ENCODE measurements at places on chromosomes 6 and 20.

DNA sequence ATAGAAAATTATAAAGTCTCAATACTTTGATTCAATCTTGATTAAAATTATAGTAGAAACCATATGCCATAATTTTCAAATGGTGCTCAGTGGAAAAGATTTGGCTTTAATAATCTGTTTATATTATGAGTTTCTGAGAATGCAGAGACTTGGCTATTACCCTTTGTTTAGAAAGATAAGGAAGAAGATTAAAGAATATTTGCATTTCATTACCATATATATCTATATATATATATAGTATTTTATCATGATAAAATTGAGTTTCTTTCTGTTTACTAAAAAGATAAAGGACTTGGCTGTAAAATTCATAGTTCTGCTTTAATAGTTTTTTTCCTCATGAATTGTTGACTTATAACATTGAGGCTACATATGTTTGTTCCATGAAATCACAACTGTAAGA lies 679.3 kb upstream of the MAP3K7 start:
- no peak for DNase-seq

DNA sequence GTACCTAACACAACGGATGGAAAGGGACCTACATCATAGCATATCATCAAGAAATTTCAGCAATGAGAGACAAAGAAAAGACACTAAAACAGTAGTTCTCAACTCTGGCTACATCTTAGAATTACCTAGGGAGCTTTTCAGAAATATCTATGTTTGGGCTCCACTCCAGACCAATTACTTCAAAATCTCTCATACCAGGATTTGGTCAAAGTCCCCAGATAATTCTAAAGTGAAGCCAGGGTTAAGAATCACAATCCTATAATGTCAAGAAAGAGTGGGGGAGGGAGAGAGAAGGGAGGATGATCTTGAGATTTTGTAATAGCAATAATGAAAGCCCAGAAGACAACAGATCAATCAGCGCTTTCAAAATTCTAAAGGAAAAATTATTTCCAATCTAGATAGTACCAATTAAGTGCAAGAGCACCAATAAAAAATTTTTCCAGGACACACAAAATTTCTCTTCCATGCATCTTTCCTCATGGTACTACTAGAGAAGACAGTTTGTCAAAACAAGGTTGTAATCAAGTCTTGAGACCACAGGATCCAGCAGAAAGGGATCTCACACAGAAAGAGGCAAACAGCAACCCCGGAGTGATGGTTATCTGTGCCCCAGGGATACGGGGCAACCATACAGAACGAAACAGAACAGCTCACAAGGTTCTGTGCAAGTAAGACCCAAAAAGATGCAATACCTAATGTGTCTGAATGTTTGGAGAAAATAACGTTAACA lies 152.9 kb upstream of the DST start:
- no peak for DNase-seq

DNA sequence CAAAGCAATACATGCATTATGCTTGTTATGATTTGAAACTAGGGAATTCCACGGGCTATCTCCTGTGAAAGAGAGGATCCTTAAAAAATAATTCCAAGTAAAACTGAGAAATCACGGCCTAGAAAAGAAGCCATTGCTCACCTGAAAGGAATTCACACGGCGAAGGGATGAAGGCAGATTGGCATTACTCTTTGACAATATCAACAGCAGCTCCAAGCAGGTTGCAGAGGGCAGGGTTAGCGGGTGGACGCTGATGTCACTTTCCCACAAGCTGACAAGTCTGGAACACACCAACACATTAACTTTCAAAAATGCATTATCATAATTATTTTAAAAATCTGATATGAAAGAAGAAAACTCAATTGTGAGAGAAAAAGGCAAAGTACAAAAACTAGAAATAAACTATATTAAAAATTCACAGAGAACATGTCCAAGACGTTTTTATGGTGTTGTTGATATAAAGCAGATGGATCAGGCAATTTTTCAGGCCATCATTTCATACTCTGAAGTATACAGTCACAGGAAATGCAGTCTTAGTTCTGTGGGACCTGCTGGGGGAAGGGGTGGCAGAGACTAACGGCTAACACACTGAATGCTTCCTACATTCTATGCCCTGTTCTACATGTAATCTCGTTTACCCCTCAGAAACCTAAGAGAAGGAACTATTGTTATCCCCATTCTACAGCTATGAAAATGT lies 108.3 kb downstream of the UBE3D start:
- no peak for DNase-seq

- DNase-seq: no peak
These were observed 50.9 kb downstream of the KLHL31 start for GRCh38 chr6:53614676-53615075.

DNA sequence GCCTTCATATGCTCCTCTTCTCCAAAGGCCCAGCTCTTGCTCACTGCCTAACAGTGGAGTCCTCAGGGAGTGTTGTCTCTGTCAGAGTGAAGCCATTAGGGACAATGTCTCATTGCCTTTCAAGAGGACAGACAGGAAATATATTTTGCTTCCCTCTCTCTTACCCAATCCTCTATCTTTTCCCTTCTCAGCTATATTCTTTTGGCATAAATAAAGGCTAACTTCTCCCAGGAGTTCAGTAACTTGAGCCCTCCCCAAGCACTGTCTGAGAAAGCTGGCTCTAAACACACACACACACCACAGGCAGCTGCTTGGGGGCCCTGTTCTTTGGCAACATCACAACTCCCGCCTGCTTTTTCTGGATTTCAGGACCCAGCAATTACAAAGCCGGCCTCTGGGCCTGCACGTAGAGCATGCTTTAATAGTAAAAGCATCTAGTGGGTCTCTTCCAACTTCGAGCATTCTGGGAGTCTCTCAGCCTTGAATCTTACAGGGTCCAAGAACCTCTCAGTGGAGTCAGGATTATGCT lies 34.7 kb upstream of the LAMA4 start:
- no peak for DNase-seq

DNA sequence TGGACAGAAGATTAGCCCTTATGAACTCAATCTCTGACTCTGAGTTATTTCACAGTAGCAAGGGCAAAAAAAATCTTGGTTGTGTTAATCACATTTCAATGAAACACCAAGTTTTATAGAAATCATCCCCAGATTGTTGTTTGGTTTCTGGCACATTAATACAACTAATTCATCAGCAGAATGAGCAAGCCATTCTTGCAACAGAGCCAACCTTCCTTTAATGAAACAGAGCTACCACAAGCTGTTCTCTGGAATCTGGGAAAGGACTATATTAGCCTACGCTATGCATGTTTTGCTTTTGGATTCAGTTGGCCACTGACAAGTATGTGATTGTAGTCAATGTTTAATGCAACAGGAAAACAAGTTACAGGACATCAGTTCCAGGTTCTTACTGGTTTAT lies 13.8 kb upstream of the POPDC3 start:
- no peak for DNase-seq

- DNase-seq: no peak
These were observed 3.0 kb downstream of the HLA-A start for GRCh38 chr6:29945281-29945820.

GRCh38 chr6:133404728-133405127 lies 163.6 kb downstream of the EYA4 start:
- DNase-seq: no peak

DNA sequence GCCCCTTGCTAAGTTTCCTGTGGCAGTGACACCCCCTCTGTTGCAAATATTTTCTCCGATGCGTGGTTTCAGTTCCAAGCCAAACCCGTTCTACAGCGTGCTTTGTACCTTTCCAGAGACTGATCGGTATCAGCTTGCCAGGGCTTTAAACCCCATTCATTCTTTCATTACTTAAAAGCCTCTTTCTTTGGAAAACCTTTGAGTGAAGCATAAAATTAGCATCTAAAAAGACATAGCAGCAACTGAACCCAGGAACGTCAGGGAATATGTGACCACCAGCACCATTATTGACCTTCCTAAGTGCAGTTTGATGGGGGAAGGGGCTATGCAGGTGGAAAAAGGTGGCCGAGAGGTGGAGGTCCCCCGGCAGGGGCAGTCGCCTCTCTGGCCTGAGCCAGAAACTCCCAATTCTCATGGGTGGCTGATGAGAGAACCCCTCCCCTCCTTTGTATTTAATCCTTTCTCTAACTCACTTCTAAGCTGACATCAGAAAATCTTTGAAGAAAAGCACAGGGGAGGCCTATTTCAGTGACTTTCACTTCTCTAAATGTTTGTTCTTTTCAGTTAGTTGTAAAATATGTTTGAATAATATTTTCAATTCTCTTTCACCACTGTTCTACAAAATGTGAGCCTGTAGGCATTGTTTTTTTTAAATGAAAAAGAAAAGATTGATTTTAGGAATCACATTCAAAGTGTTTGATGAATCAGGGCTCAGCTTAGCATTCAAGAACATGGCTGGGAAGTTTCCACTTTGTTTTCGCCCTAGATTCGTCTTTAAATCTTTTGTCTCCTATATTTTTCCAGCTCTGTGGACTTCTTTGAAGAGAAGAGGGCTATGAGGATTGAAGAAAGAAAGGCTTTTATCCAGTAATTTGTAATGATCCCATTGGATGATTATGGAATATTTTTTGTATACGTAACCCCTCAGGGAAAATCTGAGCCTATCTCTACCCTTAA lies 89.2 kb downstream of the RSPH3 start:
- DNase-seq: no peak

GRCh38 chr6:46234156-46234556 lies 63.4 kb upstream of the ENPP5 start:
- no peak for DNase-seq

Data from stimulated activated CD4-positive, alpha-beta T cell treated with anti-CD3 and anti-CD28 coated beads, Interleukin-2, amount 100 ng/mL, for 48 hours (primary cell).